Activated CD4-positive, alpha-beta T cell treated with anti-CD3 and anti-CD28 coated beads, Interleukin-2, Interleukin-6, amounts not matched to agents 100 ng/mL and 50 ng/mL, durations not matched to agents 16 hours and 8 hours (primary cell): ENCODE measurements at places on chromosomes 2 and 18.
A peak's percentile ranks its signal among the peaks of the same experiment; 100 is the strongest.

GRCh38 chr18:457140-457519 lies 43.4 kb downstream of the COLEC12 start:
- DNase-seq, result no peak

DNA sequence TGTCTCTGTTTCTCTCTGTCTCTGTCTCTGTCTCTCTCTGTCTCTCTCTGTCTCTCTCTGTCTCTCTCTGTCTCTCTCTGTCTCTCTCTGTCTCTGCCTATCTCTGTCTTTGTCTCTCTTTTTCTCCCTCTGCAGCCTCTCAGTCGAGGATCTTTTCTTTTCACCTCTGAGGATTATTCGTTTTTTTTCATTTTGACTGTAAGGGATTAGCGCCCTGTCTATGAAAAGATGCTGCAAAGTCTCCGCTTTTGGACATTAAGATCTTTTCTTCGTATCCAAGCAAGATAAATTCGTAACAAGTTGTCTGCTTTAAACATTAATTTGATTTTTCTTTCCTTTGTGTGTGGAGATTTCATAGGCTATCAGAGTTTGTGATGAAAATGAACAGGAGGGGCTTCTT lies 191.2 kb upstream of the TPO start:
- no peak for DNase-seq

GRCh38 chr2:215668378-215668775 lies 232.5 kb upstream of the FN1 start:
- no peak for DNase-seq

DNA sequence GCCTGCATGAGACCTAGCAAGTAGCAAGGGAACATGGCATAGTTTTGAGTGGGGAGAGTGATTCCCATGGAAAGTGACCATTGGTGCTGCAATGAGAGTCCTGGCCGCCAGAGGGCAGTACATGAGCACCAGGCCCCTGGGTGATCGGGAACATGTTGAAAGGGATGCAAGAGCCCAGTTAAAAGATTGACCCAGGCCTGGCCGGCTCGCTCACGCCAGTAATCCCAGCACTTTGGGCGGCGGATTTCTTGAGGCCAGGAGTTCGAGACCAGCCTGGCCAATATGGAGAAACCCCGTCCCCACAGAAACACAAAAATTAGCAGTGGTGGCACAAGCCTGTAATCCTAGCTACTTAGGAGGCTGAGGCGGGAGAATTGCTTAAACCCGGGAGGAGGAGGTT lies 22.2 kb downstream of the FAP start:
- DNase-seq, result peak; percentile 66

- no peak for DNase-seq
Measured at GRCh38 chr18:8820396-8821082, 115.2 kb downstream of the MTCL1 start.

- DNase-seq, result peak; percentile 69
Measured at GRCh38 chr2:160457588-160457987, 36.0 kb downstream of the RBMS1 start.

GRCh38 chr18:58896268-58896667 lies 31.6 kb downstream of the ZNF532 start:
- no peak for DNase-seq

- DNase-seq, result no peak
Measured at GRCh38 chr2:23286031-23286757, 98.8 kb upstream of the KLHL29 start.

DNA sequence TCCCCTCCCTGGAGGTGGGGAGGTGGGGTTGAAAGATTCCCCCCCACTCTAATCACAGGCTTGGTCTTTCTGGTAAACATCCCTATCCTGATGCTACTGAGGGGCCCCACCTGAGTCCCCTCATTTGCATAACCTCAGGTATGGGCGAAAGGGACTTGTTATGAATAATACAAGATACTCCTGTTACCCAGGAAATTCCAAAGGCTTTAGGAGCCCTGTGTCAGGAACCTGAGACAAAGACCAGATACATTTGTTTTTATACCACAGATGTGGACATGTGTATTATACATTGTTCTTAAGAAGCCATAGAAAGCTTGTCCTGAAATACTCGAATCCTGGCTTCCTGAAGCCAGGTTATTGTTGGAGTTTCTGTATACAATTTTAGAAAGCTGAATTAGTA lies 62.8 kb downstream of the MYO1B start:
- no peak for DNase-seq

DNA sequence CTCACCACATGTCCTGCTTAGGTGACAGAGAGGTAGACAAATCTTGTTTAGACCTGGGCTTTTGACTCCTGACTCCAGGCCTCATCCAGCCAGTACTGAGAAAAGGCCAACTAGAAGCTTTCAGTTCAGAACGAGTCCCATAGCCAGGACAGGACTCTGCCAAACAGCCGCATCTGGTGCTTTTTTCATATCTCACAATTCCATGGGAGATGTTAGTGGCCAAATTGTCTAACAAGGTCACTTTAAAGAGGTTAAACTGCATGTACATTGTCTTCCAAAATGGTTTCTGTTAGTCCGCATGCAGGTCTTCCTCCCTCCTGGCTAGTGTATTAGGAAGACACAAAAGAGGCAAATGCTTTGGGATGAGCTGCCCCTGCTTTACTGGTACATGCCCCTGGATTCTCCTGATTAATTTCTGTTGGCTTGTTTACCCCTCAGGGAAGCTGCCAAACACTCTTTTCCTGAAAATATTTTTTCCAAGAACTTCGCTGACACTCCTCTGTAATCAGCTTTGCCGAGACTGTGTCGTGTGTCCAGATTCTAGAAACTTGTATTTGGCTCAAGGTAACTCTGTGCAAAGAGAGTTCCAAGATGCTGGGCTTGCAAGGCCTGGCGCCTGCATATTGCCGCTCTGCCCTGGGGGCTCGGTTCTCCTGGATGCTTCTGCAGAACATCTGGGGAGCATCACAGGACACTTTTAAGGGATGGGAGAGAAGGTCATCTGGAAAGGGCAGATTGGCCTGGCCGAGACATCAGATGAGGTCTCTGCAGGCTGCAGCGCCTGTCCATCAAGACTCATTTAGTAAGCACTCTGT lies 209.2 kb upstream of the APCDD1 start:
- DNase-seq, result no peak

- no peak for DNase-seq
Measured at GRCh38 chr2:227477291-227477690, 5.3 kb downstream of the AGFG1 start.

- no peak for DNase-seq
Measured at GRCh38 chr18:40355726-40356125, 1599.3 kb upstream of the PIK3C3 start.

DNA sequence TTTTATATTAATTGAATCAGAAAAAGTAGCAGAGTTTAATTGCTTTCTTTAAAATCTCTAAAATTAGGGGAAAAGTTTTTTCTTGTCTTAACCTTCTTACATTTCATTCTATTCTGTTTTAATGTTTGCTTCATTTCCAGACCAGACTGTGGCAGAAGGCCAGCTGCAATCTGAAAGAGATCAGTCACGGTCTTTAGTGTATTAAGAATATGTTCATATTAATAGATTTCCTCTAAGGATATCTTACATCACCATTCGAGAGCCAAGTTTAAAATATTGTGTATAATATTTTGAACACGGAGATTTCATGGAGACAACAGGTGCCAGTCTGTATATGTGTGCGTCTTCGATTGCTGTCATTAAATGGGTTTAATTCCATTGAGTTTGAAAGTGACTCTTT lies 230.9 kb upstream of the ZSWIM2 start:
- DNase-seq, result no peak

GRCh38 chr2:20188851-20189250 lies 36.1 kb downstream of the SDC1 start:
- DNase-seq, result no peak

- peak; percentile 77 for DNase-seq
Measured at GRCh38 chr2:96962567-96963203, 23.7 kb downstream of the FAM178B start.

DNA sequence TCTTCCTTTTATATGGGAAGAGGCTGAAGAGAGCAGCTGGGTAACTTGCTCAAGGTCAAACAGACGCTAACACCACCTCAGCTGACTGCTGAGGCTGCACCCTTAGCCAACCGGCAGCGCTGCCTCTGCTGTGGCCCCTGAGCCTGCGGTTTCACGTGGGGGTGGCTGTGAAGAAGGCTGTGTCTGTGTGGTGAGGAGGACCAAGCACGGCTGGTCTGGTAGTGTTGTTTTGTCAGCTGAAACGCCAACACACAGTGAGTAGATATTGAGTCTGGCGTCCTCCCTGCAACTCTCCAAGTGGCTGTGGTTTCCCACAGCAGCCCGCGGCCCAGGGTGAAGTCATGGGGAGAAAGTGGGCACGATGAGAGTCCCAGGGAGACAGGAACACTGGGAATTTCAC lies 69.6 kb downstream of the THNSL2 start:
- DNase-seq, result no peak

DNA sequence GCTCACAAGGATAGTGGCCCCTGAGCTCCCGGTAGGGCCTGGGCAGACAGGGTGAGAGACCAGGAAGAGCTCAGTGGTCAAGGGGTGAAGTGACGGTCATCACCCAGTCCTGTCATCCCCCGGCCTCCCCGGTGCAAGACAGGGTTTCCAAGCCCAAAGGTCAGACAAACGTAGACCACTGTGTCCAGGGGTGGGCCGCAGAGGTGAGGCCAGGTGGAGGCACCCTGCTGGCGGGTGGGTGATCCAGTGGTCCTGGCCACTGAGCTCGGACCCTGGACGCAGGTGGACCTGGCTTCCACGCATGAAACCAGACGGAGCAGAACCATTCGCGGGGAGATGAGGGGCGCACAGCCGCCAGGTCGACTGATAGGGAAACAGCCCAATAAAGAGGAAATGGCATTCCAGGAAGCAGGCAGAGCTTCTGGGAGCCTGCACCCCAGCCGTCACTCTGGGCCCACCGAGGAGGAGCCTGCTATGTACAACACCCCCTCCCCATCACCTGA lies 14.4 kb upstream of the SNED1 start:
- DNase-seq, result no peak

DNA sequence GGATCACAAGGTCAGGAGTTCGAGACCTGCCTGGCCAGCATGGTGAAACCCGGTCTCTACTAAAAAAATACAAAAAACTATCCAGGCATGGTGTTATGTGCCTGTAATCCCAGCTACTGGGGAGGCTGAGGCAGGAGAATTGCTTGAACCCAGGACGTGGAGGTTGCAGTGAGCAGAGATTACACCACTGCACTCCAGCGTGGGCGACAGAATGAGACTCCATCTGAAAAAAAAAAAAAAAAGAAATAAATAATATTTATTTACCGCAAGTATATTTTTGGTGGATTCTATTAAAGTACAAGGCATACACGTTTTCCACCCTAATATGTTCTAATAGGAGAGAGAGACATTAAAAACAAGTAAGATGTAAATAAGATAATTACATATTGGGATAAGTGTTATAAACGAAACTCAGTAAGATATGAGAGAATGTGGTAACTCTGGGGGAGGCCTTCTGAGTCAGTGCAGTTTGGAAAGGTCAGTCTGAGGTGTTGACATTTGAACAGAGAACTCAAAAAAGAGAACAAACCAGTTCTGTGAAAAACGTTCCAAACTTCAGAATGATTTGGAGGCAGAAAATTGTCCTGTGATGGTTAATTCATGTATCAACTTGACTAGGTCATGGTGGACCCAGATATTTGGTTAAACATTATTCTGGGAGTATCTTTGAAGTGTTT lies 8.8 kb upstream of the POLI start:
- DNase-seq, result peak; percentile 59

DNA sequence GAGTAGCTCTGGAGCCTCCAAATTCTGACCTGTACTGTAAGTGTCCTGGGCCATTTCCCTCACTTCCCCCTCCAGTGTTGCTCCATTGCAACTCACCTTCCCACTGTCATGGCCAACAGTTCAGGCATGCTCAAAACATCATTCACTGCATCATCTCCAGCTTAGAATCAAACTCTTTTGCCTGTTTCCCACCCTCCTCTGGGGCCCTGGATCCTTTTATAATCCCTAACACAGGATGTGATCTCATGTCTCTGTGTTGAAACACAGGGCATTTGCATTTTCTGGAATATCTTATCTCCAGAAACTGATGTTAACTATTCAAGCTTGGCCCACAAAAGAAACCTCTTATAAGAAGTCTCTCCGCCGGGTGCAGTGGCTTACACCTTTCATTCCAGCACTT lies 3.0 kb downstream of the DPP4 start:
- DNase-seq, result no peak
